ENCODE measurements at places on chromosomes 5 and 9.
A peak's percentile ranks its signal among the peaks of the same experiment; 100 is the strongest.

- no peak for DNase-seq
Observed at GRCh38 chr9:3058409-3058808, 214.5 kb upstream of the PUM3 start.

DNA sequence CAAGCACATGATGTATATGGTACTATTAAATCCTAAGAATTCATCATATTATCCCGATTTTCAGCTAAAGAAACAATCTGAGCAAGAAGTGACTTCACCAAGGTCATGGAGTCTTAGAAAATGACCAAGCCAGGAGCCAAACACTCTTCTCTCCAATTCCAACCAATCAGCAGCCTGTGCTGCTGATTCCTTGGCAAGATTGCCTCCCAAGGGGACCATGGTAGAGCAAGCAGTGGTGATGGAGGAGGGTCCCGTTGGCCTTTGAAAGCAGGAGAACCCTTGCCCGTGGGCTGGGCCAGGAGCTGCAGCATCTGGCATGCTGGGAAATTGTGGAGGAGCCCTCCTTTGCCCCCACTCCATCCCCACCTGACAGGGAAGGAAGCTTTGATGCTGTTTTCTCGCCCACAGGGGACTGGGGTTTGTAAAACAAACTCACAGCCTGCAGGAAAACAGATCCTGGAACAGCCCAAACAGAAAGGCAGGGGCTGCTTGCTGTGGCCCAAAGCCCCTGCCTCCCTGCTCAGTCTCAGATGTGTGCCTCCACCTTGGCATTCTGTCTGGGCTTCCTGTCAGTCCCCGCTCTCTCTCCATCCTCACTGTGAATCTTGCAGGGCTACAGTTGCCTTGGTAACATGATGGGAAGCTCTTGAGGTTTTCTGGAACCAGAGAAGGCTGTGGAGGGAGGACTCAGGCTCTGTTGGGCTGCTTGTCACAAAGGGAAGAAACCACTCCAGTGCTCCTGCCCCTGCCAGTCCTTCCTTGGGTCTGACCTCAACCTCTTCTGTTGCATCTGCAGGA lies 70.8 kb upstream of the HSPA9 start:
- no peak for DNase-seq

GRCh38 chr5:150506571-150507473 lies 1.1 kb upstream of the NDST1 start:
- DNase-seq = no peak

DNA sequence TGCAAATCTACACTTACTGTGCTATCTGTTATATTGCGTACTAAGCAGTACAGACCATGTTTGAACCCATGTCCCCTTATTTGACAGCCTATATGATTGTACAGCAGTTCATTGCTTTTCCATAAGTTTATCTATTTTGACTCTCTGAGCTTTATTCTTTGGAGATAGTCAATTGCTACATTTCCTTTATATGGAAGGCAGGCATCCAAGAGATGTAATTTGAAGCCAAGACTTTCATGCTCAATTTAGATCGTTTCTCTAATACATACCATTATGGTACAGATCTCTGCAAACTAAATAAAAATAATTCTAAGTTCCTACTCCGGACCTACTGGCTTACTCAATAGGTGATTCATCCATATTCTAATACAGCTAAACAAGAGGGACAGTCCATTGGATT lies 424.8 kb downstream of the TMEM38B start:
- no peak for DNase-seq

DNA sequence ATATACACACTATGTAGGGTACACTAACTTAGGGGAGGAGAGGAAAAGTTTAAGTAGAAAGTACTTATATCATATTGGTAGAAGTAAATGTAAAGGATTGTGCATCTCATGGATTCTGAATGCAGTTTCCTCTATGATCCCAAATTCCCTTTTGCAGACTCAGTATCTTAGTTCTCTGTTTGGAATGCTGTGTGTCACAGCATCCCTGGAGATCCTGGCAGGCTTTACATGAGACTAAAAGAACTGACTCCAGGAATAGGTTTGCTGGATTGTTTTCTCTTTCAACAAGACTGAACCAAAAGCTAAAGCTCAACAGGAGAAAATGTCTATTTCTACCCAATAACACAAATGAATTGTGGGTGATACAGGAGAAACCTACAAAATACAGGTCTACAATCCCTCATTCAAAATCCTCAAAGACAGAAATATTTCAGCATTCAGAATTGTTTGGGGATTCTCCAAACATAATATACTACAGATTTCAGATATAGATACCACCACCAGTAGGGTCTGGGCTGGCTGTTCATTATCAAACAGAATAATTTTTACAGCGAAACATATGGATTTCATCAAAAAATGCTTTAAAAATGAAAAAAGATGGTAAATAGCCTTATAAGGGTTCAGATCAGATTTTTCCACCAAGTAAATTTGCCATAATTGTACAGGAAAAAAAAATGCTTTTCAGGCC lies 324.7 kb upstream of the GRAMD2B start:
- DNase-seq = no peak

- no peak for DNase-seq
Observed at GRCh38 chr9:4296217-4296616, 3.7 kb downstream of the GLIS3 start.

GRCh38 chr5:190366-191035 lies 794 bp upstream of the LRRC14B start:
- no peak for DNase-seq

DNA sequence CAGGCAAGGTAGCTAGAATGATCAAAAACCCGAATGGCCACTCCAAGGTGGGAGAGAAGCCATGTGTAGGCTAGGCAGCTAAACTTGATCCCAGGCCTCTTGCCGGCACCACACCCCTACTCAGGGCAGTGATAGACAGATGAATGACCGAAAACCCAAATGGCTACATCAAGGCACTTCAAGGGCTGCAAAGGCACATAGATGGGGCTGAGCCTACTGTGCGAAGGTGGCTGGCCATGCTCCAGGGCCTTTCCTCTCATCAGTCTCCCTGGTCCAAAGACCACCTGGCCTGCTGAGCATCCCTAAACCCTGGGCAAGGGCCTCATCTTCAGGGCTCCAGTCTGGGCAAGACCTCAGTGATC lies 3.7 kb upstream of the TIFAB start:
- no peak for DNase-seq

- DNase-seq = peak; percentile 70
Observed at GRCh38 chr9:128819716-128820664, 1.7 kb downstream of the ENDOG start.

GRCh38 chr5:78899922-78900362 lies 85.2 kb downstream of the ARSB start:
- DNase-seq = peak; percentile 74

- DNase-seq = peak; percentile 64
Observed at GRCh38 chr5:101390151-101390908, 487.2 kb upstream of the ST8SIA4 start.

DNA sequence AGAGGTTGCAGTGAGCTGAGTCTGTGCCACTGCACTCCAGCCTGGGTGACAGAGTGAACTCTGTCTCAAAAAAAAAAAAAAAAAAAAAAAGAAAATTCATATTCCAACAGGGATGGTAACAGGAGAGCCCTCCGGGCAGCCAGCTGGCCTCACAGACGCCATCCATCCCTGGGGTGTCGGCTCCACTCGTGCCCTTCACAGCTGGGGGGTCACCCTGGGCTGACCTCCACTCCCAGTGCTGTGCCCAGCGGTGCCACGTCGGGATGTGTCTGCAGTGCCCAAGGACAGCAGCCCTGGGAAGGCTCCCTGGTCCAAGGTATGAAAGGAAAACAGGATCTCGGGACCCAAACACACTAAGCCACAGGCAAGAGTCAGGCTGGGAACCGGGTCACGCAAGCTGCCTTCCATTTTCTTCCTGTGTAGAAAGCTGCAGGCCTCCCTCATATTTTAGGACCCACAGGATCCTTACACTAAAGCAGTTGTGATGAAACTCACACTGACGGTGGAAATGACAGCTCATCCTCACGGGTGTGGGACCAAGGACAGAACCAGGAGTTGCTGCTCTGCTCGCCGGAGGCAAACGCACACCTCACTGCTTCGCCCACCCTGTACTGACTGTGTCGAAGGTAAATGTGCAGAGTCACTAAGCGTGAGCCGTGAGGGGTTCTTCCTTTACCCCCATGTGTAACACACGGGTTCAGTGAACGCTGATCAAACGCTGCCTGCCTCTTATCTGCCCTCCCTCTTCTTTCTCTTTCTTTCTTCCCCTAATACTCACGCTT lies 5.3 kb downstream of the SLC12A7 start:
- no peak for DNase-seq

DNA sequence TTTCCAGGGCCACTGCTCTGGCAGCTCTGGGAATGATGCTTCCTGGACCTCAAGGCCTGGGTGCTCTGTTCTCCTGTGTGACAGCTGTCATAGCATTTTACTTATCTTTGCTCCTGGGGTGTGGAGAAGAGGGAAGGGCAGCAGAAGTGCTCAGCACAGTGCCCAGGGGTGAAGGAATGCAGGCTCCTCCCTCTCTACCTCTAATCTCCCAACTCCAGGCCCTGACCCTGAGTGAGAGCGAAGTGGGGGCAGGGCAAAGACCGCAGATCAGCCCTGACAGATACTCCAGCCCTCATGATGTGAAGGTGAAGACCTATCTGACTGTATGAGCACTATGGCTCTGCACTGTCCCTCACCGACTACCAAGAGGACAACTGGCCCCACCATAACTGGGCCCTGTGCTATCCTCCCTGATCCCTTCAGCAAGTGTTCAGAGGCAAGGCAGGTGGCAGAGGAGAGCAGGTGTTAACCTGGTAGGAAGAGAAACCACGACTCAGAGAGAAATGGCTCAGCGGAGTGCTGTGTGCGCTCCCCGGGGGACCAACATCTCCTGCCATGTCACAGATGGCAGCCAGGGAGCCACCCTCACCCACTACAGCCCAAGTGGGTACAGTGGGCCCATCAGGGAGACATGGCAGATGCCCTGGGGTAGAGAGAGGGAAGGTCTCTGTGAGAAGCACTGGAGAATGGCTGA lies 16.8 kb downstream of the ACSL6 start:
- DNase-seq = no peak

- DNase-seq = no peak
Observed at GRCh38 chr9:120778758-120779157, 14.5 kb downstream of the FBXW2 start.

DNA sequence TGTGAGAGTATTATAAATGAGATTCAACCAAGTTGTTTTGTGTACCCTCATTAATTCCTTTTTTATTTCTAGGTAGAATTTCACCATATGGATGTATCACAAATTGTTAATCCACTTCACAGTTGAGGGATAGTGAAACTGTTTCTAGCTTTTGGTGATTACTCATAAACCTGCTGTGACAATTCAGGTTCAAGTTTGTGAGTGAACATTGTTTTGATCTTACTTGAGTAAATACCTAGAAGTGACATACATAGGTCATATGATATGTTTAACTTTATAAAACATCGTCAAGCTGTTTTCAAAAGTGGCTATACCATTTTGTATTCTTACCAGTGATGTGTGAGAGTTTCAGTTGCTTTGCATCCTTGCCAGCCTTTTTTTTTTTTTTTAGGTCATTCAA lies 112.9 kb downstream of the CAMK4 start:
- no peak for DNase-seq

DNA sequence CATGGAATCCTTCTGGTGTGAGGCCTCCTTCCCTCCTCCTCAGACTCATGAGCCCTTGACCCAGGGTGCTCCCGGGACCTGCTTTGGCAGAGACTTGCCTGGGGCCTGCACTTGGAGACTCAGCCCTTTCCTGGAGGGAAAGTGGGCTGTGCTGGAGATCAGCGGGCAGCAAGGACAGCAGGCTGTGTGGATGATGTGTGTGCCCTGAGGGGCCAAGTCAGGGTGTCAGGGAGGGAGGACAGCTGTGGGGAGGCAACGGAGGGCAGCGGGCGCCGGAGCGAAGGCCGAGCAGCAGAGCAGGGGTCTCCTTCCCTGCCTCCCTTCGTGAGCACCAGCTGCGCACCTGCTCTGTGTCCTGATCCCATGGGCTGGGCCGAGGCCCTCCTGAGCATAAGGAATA lies 6.1 kb upstream of the CSF2 start:
- DNase-seq = no peak

DNA sequence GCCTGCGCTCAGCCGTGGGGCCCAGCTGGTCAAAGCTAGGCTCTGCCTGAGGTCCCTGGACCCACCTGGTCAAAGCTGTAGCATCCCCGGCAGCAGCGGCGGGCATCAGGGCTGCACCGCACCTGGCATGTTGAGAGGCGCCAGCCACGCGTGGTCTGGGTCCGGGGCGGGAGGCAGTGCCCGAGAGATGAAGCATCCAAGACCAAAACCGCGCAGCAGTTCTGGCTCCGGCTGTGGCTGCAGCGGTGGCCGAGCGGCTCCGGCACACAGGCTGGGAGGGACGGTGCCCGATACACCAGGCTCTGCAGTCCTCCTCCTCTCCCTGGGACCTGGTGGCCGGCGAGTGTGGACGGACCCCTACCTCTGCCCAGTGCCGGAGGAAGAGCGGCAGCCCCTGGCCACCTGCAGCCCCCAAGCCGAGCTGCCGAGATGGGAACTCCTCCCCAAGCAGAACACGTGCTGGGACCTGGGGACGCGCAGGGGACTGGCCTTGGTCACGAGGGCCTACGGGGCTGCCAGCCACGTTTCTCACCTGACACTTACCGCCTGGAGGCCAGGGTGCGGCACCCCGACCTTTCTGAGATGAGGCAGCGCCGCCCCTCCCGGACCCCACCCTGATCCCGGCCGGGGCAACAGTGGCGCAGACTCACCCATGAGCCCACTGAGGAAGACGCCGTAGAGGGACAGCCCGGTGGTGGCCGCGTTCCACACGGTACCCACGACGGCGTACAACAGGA lies 33.0 kb downstream of the SLC9A3 start:
- DNase-seq = no peak

DNA sequence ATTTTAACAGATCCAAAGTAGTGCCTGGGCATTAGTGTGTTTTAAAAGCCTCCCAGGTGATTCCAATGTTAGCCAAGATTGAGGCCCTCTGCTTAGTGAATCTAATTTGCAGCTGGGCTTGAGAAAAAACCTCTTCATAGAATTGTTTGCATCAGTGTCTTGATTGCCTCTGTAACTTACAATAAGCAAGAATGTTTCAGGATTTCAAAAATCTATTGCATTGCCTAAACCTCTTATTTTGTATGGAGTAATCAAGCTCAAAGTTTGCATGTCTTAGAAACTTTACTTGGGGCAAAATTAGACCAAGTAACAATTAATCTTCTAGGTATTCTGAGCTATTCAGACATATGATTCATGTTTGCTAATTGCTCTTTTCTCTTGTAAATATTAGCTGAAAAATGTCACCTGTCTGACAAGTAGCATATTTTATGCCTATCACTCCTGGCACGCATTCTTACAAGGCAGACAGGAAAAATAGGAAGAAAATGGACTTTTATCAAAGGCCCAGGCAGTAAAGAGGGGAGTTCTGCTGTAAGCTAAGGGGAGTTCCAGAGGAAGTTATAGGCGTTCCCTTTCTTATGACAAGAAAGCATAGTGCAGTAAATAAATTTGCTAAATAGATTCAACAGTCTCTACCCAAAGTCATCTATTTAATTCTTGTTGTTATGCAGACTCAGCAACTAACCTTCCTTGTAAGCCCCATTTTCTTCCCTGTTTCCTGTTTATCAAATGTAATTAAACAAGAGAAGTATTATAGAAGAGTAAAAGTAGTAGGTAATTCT lies 21.0 kb downstream of the PDCD1LG2 start:
- no peak for DNase-seq

GRCh38 chr9:116163293-116164055 lies 9.9 kb downstream of the PAPPA start:
- DNase-seq = no peak

GRCh38 chr9:124399323-124399967 lies 15.8 kb downstream of the PSMB7 start:
- no peak for DNase-seq

GRCh38 chr9:134046894-134047681 lies 20.7 kb downstream of the BRD3 start:
- no peak for DNase-seq

- no peak for DNase-seq
Observed at GRCh38 chr5:139709582-139710318, 61.6 kb downstream of the CXXC5 start.
